ENCODE measurements at places on chromosomes 12 and 14.

DNA sequence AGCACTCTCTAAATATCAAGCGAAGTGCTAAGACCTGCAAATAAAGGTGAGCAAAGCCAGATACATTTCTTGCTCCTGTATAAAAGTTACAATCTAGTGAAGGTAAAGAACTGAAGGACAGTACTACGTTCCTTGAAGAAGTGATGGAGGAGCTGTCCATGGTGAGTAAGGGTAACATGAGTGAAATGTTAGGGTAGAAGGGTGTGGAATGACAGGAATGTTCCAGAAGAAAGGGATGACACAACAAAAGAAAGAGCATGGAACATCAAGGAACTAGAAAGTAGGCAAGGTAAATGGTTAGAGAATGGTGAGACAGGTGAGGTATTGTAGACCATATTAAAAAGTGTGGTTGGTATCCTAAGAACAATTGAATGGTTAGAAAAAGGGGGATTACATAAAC is 272.4 kb downstream of the ACSS3 start:
- no peak for DNase-seq

- DNase-seq: no peak
These were observed 3.4 kb downstream of the PTCSC3 start for GRCh38 chr14:36173161-36173560.

- no peak for DNase-seq
These were observed 6.2 kb downstream of the SIX1 start for GRCh38 chr14:60643141-60643462.

DNA sequence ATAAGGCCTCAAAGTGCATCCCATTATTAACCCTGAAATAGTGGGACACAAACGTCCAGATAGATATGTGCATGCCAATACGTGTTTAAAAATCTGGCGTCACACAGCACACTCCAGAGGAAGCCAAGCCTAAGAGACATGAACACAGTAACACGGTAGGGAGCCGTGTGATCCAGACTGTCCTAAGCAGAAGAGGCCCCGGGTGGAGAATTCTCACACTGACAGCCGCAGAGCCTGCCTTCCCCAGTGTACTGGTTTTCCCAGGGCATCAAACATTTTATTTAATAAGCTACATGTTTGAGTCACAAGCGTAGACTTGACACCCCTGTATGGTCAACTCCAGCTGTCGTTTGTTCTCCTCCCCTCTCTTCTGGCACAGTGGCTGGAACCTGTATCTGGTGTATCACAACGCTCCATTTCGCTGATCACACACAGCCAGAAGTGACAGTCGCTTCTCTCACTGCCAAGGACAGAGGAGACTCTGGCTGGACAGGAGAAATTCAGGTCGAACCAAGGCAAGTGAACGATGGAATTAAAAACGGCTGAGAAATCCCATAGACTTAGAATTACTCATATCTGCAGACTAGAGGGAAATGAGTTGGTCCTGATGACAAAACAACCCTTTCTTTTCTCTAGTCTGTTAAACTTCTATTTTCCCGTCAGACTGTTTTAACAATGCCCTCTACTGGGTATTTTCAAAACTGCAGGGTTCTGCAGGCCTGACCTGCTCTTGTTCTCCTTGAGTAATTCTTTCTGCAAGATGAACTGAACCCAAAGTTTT is 359.9 kb downstream of the RGS6 start:
- no peak for DNase-seq

DNA sequence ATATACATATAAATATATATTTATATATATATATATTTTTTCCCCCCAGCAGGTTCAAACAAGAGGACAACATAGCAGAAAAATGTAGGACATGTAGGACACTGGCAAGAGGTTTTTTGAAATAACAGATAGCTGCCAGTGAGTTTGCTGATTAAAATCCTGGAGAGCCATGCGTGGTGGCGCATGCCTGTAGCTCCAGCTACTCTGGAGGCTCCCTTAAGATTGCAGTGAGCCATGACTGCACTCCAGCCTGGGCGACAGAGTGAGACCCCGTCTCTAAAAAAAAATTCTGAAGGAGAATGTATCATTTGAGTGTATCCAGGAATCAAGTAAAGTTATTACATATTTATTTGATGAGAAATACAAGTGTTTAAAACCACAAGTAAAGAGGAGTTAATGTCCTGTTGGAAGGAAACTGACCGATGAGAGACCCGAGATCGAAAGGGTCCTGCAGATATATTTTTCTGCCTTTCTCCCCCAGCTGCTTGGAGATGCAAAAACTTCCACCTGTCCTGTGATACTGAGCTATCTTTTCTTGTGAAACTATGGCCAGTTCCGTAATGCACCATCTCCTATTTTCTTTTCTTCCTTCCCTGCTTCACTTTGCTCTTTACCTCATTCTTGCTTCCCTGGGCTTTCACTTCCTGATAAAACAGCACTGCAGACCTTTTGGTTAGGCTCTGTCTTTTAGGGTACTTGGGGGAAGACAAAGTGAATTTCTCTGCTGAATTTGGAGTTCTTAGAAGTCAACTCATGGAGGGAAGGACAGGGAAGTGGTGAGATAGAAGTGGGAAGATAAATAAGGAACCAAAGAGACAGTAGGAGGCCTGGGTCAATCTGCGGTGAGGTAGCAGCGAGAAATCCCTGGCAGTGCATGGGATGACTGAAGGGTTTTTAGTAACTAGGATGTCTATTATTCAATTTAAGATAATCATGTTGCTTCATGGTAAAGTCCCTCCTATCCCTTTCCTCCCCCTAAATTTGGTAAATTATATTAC is 41.2 kb upstream of the SLC2A13 start:
- DNase-seq: no peak

DNA sequence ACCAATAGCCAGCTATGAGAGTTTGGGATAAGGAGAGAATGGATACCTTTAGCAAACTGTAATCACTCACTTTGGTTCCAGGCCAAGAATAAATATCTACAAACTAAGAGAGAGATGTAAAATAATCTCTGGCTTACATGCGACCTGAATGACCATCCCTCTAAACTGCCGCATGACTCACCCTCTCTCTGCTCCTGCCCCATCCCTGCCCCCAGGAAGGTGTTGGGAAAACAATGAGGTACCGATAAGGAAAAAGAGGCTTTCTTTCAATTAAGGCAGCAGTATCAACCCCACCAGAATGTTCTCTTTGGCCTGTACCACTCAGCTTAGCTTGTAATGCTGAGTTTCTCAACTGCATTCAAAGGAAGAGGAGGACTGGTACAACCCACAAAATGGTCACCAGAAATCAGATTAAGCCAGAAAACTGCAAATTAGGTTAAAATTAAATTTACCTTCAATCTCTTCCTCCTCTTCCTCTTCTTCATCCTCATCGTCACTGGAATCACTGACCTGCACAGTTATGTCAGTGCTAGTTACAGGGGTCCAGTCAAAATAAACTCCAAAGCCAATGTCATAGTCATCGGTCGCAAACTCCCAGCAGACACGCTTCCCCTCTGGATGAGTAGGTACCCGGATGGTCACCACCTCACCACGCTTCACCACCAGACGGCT is 22.0 kb downstream of the GSTZ1 start:
- DNase-seq: no peak

- DNase-seq: peak; percentile 96
These were observed at the start of gene GALC for GRCh38 chr14:87992718-87993628. Gene GALC (minus strand): TSS chr14:87993182. CDS start chr14:87993164, 18 bp downstream.

GRCh38 chr12:55019784-55020183 is at the start of gene NEUROD4:
Gene NEUROD4 (plus strand): TSS chr12:55019974. CDS start chr12:55026440, 6,466 bp downstream.
- DNase-seq: no peak

DNA sequence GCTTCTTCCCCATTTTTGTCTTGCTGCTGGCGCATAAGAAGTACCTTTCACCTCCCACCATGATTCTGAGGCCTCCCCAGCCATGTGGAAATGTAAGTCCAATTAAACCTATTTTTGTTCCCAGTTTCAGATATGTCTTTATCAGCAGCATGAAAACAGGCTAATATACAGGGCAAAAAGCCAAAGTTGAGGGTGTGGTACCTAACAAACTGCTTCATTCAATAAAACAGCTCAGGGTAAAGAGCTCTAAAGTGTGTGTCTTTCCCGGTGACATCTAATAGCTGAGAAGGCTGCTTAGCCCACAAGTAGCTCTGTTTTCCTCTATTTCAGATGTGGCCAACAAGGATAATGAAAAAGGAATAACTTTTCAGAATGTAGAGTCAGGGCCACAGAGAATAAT is 76.7 kb upstream of the SLC8A3 start:
- no peak for DNase-seq

- no peak for DNase-seq
These were observed 214.3 kb upstream of the NUDT4 start for GRCh38 chr12:93163260-93164036.

GRCh38 chr12:7327918-7328317 is 24.0 kb downstream of the ACSM4 start:
- no peak for DNase-seq

- DNase-seq: no peak
These were observed 345.9 kb upstream of the RGS6 start for GRCh38 chr14:71586131-71586897.

GRCh38 chr14:80862983-80863382 is 78.6 kb downstream of the CEP128 start:
- no peak for DNase-seq

DNA sequence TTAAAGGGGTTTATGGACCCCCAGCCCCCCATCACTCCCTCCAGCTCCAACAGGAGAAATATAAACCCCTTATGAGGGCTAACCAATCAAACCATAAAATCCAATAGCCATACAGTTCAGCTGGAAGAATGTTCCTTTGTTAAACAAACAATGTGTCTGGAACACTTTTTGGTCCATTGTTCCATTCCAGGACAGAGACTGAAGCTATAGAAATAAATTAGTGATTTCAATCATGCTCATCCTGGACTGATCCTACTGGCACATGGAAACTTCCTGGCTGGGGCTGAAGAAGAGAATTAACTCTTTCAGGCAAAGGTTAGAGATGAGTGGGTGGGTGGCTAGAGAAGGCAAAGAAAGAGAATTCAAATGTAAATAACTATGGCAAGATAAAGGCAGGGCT is 63.4 kb downstream of the ANO2 start:
- DNase-seq: no peak

DNA sequence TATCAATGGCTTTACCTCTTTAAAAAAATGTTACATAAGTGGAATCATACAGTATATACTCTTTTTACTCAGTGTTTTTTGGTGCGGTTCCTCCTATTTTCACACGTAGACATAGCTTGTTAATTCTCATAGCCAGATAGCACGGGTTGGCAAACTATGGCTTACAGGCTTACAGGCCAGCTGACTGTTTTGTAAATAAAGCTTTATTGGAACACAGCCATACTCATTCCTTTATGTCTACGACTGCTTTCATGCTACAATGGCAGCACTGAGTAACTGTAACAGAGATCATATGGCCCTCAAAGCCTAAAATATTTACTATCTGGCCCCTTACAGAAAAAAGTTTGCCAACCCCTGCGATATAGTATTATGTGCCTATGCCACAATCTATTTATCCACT is 5.8 kb upstream of the DAAM1 start:
- no peak for DNase-seq

GRCh38 chr12:80936353-80936641 is 1.4 kb downstream of the LIN7A start:
- DNase-seq: no peak

- DNase-seq: no peak
These were observed 48.0 kb upstream of the LHX5 start for GRCh38 chr12:113519464-113520307.

- DNase-seq: no peak
These were observed 8.5 kb downstream of the LTBR start for GRCh38 chr12:6392504-6392903.

GRCh38 chr14:101791919-101792572 is 30.5 kb downstream of the PPP2R5C start:
- peak; percentile 49 for DNase-seq

DNA sequence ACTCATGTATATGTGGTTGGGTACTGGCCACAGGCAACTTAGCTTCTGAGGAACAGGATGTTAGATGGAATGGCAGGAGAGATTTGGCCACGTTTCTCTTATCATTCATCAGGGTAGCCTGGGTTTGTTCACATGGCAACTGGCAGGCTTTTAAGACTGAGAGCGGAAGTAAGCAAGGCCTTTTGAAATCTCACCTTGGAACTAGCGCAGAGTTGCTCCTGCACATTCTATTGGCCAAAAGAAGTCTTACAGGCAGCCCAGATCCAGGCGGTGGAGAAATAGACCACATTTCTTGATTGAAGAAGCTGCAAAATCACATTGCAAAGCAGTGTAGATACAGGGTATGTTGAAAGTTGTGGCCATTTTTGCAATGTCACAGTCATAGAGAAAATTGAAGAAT is 3.7 kb downstream of the CLEC4A start:
- peak; percentile 5 for DNase-seq

DNA sequence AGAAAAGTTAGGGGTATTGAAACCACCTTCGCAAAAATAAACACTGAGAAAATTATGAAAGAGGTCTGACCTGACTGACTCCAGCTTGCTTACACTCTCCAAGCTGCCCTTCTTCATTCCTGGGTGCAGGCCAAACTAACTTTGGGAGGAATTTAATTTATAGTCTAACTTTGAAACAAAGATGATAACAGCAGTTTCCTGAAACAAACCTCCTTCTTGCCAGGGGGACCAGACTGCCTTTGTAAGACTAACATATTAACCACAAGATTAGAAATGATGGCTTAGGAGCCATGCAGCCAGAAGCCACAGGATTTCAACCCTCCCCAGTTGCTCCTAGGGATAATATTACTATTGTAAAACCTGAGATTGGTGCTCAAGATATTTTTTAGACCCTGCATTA is 13.8 kb upstream of the EEA1 start:
- no peak for DNase-seq

- no peak for DNase-seq
These were observed 8.6 kb upstream of the SNAPC1 start for GRCh38 chr14:61753631-61754030.

- DNase-seq: no peak
These were observed 7.7 kb downstream of the CAPS2 start for GRCh38 chr12:75322464-75322863.

GRCh38 chr12:86727160-86727559 is 471.0 kb upstream of the MGAT4C start:
- DNase-seq: no peak

DNA sequence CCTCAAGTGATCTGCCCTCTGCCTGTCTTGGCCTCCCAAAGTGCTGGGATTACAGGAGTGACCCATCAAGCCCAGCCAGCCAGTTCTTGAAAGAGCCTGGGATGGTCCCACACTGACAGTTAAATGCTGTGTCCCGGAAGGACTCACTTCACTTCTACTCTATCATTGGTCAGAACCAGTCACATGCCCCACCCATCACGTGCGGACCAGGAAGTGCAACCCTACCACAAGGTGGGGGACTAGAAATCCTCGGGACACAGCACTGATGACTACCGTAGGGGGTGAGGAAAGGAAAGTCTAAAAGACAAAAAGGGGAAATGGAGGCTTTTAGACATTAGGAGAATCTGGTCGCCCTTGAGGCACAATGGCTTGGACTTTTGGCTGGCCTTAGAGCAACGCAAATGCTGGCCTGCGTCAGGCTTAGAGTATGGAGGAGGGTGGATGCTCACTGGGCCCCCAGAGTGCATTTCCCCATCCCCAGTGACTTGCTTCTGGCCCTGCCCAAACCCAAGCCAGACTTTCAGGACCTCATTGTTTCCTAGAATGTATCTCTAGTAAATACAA is 207.7 kb downstream of the TTC8 start:
- DNase-seq: no peak
